ENCODE measurements at places on chromosomes 16 and 17.
A peak's percentile ranks its signal among the peaks of the same experiment; 100 is the strongest.

GRCh38 chr17:1078831-1079561 lies 82.1 kb downstream of the TIMM22 start:
- DNase-seq: no peak

GRCh38 chr17:67279115-67279514 lies 34.1 kb upstream of the HELZ start:
- no peak for DNase-seq

DNA sequence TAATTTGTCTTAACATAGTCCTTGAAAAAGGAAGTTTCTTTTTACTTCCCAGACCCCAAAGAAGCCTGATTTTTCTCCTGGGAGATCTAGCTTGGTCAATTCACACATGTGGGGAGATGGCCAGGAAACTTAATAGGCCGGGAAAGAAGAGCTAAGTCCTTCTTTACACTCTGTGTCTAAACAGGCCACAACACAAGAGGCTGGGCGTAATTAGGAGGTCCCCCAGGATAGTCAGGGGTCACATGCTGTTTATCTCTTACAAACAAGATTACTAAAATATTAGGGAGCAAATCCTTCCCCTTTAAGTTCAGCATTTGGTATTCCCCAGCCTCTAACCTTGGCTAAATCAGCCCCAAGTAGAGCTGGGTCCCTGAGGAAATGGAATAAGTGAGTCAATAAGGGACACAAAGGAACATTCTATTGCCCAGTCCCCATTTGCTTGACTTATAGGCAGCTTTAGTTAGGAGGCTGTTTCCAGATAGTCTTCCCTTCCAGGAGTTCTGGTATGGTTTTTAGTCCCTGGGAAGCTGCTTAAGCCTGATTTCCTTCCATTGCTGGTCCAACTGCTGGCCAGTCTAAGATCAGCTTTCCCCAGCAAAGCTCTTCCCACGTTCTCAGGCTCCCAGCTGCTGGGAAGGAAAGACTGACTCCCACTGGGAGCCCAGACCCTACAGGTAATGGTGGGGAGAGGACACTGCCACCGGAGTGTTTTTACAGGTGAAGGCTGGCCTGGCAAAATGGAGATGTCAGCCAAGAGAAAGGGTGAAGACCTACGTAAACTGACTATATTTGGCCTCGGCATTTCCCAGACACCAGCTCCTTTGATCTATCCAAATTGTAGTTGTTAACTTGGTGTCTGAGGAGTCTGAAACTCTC lies 14.1 kb upstream of the HOXB9 start:
- DNase-seq: no peak

- no peak for DNase-seq
These were observed 1.3 kb downstream of the SHMT1 start for GRCh38 chr17:18361837-18362697.

- DNase-seq: no peak
These were observed 40.0 kb upstream of the ABCA10 start for GRCh38 chr17:69268543-69269014.

GRCh38 chr17:62965686-62966425 lies at the start of gene TANC2:
TANC2 (plus strand) TSS chr17:62966235; CDS start chr17:63009560, 43,325 bp downstream.
- peak; percentile 96 for DNase-seq

DNA sequence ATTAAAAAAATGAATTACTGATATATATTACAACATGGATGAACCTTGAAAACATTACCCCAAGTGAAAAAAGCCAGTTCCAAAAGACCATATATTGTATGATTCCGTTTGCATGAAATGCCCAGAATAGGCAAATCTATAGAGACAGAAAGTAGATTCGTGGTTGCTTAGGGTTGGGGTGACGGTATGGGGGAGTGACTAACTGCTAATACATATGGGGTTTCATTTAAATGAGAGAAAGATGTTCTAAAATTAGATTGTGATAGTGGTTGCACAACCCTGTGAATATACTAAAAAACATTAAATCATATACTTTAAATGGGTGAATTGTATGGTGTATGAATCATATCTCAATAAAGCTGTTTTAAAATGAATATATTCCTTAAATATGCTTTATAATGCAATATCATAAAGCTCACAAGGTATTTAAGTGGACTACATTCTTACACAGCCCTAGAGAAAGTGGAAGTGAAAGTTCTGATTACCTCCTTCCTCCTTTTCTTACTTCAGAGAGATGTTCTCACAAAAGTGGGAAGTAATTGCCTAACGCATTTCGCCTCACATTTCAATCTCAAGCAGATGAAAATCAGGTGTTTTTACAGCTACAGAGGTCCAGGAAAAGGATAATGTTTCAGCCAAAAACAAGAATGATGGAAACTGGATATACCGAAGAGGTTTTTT lies 142.7 kb upstream of the GNAO1 start:
- no peak for DNase-seq

DNA sequence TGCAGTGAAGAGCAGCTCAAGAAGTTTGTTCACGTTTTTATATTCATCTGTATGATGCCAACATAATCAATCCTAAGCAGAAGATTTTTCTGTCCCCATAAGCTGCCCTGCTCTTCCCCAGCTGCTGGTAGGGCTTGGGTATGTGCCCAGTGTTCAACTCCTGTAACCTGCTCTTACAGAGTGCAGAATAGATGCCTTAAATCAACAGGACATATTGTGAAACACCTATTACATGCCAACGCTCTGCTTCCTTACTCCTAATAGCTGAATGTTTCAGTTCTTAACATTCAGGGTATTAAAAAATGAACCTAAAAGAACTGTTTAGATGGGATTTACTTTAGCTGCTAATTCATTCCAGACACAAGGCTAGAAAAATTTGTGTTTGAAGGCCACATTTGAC lies 190.9 kb downstream of the HS3ST3A1 start:
- no peak for DNase-seq

GRCh38 chr17:66006654-66007053 lies 185.3 kb downstream of the CEP112 start:
- no peak for DNase-seq

GRCh38 chr17:410543-411401 lies 58.2 kb upstream of the RPH3AL start:
- DNase-seq: no peak

DNA sequence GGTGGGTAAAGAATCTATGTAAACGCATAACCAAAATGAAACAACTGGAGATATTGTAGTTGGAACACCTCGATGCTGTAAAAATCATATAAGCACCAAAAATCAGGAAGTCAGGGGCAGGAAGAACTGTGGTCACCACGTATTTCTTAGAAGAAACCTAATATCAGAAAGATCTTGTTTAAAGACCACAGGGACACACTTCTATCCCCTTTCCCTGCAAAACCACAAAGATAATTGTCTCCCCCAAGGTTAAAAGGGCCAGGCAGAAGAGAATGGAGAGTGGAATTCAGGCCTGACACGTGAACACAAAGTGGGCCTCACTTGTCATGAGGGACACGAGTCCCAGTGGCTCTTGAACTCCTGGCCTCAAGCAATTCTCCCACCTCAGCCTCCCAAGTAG lies 68.1 kb downstream of the GSG1L start:
- no peak for DNase-seq

DNA sequence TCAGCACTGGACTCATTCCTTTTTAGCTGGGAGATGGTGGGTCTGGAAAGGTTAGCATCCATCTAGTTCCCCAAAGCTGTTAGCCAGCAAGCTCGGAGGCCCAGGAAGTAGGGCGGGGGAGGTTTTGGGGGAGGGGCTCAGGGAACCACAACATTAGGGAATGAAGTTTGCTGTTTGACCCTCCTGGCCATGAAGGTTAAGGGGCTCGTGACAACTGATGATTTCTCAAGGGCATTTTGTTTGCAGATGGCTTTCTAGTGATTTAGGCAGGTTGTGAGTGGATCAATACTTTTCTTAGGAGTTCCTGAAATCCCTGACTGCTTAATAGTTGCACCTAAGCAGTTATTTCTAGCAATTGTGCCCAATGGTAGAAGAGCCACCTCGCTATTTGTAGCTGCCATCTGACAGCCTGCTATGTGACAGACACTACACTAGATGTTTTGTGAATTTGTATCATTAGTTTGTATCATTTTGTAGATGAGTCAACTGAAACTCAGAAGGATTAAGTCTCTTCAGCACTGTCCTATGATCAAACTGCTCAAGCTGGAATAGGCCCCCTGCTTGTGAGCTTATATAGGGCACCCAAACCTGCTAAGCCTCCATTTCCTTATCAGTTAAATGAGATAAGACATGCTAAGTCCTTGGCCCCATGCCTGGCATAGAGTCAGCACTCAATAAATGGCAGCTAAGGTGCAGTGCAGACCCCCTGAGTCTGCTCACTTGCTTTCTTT lies 146.4 kb downstream of the IRX3 start:
- DNase-seq: no peak

DNA sequence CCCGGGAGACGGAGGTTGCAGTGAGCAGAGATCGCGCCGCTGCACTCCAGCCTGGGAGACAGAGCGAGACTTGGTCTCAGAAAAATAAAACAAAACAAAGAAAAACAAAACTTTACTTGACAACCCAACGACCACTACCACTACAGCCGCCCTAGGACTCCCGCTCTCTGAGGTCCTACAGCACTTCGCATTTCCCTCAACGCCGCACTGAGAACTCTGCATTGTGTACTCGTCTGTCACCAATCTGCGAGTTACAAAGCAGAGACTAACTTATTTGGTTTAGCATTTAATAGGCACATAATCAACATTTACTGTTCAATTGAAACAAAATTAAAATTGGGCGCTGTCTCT lies 479 bp upstream of the ZNF207 start:
- DNase-seq: no peak

GRCh38 chr17:68320311-68320865 lies 29.1 kb downstream of the ARSG start:
- DNase-seq: no peak

- DNase-seq: no peak
These were observed 74.7 kb upstream of the GNAO1 start for GRCh38 chr16:56116577-56116964.

GRCh38 chr17:59415397-59415796 lies 83.9 kb downstream of the YPEL2 start:
- DNase-seq: no peak

- peak; percentile 50 for DNase-seq
These were observed 6.3 kb downstream of the FOXF1 start for GRCh38 chr16:86516623-86517003.

GRCh38 chr17:73389411-73389810 lies 77.6 kb upstream of the CDC42EP4 start:
- DNase-seq: no peak

DNA sequence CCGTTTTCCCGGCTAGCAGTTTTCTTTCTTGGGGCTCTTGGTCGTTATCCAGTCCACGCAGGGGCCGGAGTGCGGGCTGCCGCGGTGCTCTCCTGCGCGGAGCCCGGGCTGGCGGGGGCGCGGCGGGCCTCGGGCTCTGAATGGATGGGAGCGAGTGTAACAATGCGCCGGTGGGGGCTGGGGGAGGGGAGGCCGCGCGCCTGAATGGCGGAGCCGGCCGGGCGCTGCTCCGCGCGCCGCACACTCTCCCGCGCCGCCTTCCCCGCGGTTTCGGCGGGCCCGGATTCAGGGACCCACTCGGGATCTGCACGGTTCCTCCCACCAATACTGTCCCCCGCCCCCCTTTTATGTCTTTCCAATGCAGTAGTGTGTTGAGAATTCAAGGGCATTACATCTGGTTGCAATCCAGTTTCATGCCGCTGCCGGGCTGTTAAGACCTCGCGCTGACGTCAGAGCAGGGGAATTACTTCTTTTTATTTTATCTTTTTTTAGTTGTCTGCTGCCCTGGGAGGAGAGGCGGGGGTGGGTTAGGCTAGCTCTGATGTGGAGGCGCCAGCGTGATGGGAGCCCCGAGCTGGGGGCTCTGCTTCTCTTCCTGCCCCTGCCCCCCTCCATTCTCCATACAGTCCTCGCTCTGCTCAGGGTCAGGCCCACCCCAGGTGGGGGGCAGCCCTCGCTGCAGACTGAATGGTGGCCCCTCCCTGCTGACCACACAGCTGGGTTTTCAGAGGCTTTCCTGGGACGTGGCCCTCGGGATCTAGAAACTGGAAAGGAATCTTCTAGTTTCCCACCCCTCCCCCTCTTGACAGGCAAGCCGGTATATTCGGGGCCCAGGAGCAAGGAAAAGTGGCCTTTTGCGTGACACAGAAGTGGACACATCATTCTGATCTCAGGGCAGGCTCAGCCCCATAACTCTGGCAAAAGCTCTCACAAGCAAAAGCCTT lies 1.8 kb downstream of the RAI1 start:
- peak; percentile 77 for DNase-seq

DNA sequence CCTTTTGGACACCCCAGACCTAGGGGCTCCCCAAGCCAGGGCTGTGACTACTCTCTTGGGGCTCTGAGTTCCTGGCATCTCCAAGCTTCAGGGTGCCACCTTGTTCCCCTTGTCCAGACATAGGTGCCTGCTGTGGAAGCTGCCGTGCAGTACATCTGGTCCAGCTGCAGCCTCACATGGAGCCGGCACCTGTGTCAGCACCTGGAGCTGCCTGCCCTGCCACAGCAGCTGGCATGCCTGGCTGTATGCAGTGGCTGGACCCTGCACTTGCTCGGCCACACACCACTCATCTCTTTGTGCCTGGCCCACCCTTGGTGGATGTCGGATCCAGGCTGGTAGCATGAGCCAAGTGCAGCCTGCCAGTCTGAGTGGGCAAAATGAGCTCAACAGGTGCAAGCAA lies 775.8 kb downstream of the CDH11 start:
- DNase-seq: no peak

GRCh38 chr16:30414159-30414558 lies 6.8 kb downstream of the ZNF771 start:
- DNase-seq: no peak

- DNase-seq: no peak
These were observed 44.5 kb downstream of the NDE1 start for GRCh38 chr16:15694499-15694898.

- DNase-seq: no peak
These were observed 393.1 kb upstream of the ASIC2 start for GRCh38 chr17:33686171-33686570.

- DNase-seq: no peak
These were observed 19.8 kb downstream of the HOXB1 start for GRCh38 chr17:48510761-48511604.

DNA sequence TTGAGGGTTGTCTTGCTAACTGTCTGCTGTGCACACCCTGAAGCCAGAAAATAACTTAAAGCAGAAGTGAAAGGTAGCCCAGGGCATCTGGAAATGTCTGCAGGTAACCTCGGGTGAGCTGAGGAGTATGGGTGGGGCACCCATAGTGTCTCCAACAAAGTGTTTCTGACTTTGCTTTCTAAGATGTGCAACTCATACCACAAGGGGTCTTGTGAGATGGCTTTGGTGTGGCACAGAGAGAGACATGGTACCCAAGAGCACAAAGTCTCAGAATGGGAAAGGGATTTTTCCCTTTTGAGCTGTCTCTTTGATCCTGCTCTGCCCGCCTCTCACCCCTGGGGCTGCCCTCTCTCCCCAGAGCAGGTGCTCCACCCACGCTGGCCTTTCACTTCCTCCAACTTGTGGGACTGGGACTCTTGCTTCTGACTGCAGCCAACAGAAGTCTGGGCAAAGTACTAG lies 6.9 kb downstream of the CHD9 start:
- DNase-seq: no peak

All from AG08396 (cell line).